NCI-H748 treated with DMSO at 0.1 percent for 48 hours (cell line): ENCODE measurements at places on chromosomes 6 and 20.

DNA sequence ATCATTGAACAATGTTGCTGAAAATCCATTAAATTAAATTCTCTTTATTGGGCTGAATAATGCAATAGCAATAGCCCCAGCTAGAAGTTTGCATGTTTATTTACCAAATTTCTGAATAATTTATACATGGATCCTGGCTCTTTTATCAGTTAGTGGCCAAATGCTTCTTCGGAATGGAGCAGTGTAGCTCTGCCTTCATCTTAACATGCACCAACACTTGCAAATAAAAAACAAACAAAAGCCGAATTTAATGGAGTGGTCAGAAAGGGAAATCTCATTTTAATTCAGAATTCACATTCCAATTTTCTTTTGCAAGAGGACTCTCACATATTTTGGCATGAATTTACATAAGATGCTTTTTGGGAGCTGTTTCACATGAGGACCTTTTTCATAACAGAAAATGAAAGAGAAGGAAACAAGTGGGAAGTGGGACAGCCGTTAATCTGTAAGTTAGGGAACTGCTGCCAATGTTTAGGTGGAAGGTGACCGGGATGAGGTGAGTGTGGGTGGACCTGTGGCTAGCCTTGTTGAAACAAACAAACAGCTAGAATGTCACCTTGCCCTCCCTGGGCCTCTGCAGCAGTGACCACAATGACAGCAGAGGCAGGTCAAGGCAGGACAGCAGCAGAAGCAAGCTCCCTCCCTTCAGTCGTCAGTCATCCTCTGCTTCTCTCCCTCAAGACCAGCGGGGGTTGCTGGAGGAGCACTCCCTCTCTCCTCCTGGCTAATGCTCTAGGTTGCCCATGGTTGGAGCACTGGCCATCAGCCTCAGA lies 73.2 kb downstream of the INSM1 start:
- no peak for DNase-seq

- DNase-seq: no peak
These were observed 8.5 kb upstream of the ANGPT4 start for GRCh38 chr20:924639-925038.

DNA sequence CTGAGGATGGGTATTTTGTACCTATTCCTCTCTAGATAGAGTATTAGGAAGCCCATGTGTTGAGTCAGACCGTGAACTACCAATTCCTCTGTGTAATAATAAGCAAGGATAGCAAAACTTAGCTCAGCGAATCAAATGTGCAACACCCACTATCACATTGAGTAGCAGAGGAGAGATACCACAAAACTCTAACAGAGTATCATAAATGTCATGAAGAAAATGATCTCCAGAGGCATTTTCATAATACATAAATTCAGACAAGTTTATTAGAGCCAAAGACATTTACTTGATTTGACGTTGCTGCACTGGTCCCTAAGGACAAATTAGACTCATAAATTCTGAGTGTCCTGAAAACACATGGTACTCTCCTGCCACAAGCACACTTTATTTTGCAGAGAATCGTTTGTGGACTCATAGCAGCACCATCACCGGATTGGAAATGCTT lies 245.2 kb downstream of the HAO1 start:
- no peak for DNase-seq

- no peak for DNase-seq
These were observed 1.2 kb upstream of the WRNIP1 start for GRCh38 chr6:2763876-2764540.

DNA sequence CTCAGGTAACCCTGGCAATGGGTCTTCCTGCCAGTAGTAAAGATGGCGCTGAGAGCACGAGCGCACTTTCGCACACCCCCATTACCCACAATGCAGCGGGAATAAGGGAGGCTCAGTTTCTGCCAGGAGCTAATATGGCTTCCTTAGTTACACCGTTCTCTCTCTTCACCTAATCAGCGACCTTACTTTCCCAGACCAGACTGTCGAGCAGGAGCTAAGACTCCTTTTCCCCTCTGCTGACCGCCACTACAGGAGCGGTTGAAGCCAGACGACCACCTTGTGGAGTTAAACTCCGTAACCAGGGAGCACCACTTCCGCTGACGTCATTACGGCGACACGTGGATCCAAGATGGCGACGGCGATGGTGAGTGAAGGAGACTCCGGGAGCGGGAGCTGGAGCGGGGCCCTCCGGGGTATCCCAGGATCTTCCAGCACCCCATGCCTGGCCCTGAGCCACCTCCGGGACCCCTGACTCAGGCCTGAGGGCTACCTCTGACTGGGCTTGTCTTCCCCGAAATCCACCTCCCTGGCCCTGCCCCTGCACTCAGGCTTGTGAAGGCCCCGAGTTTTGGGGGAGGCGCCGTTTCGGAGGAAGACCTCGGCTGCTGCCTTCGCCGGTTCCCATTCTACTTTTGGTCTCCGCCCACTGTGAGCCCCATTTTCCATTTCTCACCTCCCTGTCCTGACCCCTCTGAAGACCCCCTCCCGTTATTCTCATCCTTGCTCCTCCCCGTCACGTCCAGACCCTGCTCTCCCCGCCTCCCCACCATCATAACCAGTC lies at the start of gene TM9SF4:
Gene TM9SF4, plus strand, starts transcription at position 323 of the 781 bp plus-strand sequence. Its CDS starts 27 bp downstream, at position 350.
- peak; percentile 88 for DNase-seq

- no peak for DNase-seq
These were observed 18.9 kb downstream of the ZNF831 start for GRCh38 chr20:59182401-59183044.

DNA sequence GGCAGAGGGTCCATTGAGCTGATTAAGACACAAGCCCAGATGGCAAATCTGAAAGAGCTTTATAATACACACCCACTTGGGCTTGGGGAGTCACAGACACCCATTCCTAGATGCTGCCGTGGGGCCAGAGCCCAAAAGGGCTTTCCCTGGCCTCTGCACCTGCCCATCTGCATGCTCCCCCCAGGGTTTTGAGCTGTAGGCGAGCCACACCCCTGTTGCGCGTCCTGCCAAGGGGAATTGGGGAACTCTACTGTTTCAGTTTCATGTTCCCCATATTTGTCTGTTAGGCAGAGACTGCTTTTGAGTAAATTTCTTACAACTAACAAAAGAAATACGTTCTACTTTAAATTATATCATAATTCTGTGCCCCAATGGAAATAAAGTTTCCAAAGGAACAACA lies 52.9 kb upstream of the FNDC1 start:
- no peak for DNase-seq

DNA sequence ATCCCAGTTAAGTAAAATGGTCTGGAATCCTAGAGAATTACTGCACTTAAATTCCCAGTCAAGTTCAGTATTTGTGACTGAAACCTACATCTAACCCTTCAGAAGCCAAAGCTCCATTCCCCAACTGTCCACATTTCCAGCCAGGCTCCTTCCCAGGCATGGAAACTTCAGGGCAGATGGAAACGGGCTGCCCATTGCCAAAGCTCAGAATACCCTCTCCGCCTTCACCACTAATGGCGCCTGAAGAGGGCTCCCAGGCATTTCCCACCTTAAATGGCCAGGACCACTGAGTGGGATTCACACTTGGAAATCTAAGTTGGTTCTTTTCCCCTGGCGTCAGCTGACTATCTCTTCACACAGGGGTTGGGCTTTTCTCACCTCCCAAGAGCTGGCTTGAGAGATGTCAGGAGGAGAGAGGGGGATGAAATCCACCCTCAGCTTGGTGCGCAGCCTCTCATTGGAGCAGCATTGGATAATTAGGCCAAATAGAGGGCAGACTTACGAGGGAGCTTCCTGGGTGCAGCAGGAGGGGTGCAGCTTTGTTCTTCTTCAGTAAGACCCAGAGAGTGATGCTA lies 82.9 kb downstream of the ANKRD60 start:
- DNase-seq: no peak

DNA sequence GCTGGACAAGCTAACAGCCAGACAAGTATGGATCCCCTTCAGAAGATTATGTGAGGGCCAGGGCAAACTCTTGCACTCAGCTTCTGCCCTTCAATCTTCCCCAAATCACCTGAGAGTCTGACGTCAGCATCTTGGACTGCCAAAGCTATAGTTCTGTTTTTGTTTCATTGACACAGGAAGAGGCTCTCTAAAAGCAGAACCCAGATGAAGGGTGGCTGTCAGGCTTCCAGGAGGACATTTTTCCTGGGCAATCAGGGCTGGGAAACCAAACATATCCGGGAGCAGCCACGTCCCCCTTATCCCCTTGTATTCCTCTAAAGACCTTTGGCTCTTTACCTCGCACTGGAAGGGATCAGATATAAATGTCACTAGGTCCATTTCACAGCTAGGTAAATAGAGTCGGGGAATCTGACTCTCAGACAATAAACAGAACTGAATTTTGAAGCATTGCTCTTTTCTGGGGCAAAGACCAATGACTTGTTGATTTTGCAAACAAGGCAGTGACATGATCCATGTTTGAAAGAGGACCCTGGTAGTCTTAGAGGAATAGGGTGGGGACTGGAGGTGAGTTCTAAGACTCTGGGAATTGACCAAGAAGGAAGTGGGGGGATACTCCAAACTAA lies 13.3 kb downstream of the MAFB start:
- DNase-seq: no peak

GRCh38 chr6:144536079-144536478 lies 250.9 kb downstream of the UTRN start:
- no peak for DNase-seq

GRCh38 chr6:38617856-38618255 lies 21.9 kb downstream of the BTBD9 start:
- DNase-seq: no peak

GRCh38 chr6:4608361-4609115 lies 167.7 kb upstream of the CDYL start:
- no peak for DNase-seq

- no peak for DNase-seq
These were observed 164.6 kb downstream of the MTFR2 start for GRCh38 chr6:136085370-136086115.

GRCh38 chr6:56193846-56194245 lies 53.5 kb downstream of the COL21A1 start:
- DNase-seq: no peak

DNA sequence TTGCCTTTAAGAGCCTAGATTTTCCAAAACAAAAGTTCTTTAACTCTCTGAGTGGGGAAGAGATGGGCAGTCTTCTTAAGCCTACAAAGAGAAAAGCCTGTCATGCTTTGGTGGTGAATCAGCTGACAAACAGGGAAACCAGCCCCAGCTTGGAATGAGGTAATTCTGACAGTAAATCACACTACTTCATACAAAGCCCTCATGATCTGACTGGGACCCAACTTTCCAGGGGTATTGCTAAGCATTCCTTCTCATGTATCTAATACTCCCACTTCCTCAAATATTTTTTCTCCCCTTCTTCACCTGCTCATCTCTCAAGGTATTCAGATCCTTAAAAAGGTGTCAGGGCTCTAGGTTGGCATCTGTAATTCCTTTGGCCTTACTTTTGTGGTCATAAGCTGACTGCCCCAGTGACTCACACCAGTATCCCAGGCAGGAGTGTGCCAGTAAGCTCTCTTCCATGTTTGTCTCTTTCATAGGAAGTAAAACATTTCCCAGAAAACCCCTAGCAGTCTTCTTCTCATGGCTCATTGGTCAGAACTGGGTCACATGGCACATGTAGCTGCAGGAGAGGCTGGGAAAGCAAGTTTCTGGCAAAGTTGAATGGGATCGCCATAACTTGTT lies 15.0 kb upstream of the TBC1D22B start:
- DNase-seq: no peak

GRCh38 chr20:50136822-50137599 lies 16.5 kb downstream of the PEDS1 start:
- no peak for DNase-seq

DNA sequence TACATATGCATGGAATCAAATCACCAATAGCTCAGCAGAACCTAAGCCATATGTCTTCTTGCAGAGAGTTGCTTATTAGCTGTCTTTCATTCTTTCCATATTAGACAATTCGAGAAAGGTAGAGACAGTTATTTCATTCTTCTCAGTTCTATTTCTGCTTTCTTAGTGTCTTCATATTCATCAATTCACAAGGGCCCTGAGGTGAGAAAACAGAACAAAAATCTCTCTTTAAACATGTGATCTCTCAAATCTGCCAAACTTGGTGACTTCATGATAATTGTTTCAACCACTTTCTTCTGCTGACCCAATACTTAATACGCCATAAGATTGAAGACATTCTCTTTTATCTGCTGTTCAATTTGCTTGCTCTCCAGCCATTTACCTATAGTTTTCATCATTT lies 229.7 kb upstream of the MARCKS start:
- no peak for DNase-seq

GRCh38 chr6:26211963-26212362 lies 124.7 kb downstream of the HFE start:
- DNase-seq: no peak

- DNase-seq: no peak
These were observed 42.1 kb downstream of the ATG5 start for GRCh38 chr6:106283481-106283880.

- DNase-seq: no peak
These were observed 15.1 kb upstream of the RIPK1 start for GRCh38 chr6:3053231-3053508.

GRCh38 chr6:44430326-44430725 lies 42.8 kb downstream of the CDC5L start:
- DNase-seq: no peak

GRCh38 chr6:159761129-159761872 lies 544 bp upstream of the ACAT2 start:
- DNase-seq: no peak

DNA sequence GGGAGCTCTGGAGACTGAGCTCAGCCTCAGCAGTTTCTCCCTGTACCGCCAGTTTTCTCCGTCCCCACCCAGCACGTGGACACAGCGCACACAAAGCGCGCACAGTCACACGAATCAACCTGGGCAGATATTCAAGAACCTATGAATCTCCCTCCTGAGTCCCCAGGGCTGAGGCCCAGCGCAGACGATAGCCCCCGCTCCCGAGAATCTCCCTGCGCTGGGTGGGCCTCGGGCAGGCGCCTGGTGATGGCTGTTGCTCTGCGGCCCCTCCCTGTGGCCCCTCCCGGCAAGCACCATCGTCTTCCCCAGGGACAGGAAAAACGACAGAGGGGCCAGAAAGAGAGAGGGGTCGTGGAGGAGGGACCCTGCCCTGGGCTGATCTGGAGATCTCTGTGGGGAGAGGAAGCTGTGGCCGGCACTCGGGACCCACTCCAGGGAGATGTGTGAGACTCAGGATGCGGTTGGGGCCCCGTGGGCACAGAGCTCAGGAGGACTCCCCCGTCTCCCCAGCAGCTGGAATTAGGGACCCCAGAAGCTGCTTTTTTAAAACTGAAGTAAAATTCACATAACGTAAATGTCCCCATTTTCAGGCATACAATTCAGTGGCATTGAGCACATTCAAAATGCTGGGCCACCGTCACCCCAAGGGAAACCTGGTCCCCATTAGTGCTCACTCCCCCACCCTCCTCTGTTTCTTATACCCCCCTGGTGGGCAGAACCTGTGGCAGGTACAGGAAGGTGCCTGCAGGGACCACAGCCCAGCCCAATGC lies 330.8 kb downstream of the TAF4 start:
- no peak for DNase-seq

GRCh38 chr6:137264311-137265075 lies 45.3 kb upstream of the IFNGR1 start:
- DNase-seq: no peak

GRCh38 chr20:50515471-50516106 lies 5.4 kb downstream of the PTPN1 start:
- DNase-seq: no peak

DNA sequence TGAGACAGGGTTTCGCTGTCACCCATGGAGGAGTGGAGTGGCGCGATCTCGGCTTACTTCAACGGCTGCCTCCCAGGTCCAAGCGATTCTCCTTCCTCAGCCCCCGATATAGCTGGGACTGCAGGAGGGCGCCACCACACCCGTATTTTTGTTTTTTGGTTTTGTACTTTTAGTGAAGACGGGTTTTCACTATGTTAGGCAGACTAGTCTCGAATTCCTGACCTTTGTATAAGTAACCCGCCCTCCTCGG lies 115.4 kb upstream of the BTN3A2 start:
- no peak for DNase-seq

GRCh38 chr20:1784586-1784985 lies 110.6 kb upstream of the SIRPA start:
- DNase-seq: no peak
